ENCODE measurements at places on chromosomes 11 and 22.

DNA sequence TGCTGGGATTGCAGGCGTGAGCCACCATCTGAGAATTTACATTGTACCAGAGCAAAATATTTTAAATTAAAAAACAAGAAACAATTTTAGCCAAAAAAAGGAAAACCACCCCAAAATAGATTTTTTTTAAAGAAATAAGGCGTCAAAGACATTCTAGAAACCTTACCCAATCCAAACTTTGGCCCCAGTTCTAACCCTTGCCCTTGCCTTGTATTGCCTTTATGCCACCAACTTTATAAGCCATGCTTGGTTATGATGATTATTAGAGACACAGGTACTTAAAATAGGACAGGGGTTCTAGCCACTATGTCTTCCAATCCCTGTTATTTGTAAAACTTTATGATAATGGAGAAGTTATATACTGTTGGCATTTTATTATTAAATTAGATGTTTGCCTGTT is 11.8 kb downstream of the C11orf54 start:
- DNase-seq: no peak

DNA sequence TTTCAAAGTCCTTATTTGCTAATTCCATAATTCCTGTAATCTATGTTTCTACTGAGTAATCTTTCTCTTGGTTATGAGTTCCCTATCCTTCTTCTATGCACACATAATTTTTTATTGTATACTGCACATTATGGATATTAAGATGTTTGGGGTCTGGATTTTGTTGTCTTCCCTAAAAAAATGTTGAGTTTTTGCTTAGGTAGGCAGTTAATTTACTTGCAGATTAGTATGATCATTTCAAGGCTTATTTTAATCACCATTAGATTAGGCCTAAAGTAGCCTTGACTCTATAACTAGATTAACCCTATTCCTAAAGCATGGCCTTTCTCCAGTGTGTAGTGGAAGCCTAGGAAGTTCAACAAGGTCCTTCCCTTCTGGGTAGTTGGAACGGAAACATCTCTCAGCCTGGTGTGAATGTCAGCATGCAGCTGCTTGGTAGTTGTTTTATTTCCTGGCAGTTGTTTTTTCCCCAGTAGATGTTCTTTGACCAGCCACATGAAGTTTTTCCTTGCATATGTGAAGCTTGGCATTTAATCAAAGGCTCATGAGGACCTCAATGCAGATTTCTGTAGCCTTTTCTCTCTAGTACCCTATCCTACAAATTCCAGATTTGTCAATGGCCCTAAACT is 419.3 kb upstream of the NARS2 start:
- DNase-seq: no peak

DNA sequence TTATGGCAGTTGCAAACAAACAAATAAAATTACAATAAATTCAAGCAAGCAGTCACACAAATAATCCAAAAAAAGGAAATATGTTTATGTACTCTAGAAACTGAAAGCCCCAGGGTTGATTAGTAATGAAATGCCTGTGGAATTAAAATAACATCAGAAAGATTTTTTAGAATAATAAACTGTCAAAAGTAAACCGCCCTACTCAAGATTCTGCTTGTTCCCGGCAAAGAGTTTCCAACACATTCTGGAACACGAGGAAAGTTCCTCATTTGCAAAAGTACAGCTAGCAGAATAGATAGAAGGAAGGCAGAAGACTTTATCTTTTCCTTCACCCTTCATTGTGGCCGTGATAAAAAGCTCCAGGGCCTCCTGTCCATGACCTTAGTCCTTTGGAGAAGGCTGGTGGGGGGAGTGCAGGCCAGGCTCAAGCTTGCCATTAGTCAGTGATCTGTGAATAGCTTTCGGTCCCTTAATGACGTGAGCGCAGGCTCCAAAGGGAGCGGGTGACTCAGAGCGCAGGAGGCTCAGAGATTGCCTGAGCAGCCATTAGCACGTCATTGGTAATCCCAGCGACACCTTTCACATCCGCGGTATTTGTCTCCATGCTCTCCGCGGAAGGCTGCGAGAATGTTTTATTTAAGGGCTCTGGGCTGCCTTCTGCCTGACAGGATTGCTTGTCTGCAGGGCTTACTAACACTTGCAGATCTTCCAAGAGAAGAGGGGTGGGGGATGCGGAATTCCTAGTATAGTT is 458.3 kb downstream of the METTL15 start:
- peak; percentile 96 for DNase-seq

DNA sequence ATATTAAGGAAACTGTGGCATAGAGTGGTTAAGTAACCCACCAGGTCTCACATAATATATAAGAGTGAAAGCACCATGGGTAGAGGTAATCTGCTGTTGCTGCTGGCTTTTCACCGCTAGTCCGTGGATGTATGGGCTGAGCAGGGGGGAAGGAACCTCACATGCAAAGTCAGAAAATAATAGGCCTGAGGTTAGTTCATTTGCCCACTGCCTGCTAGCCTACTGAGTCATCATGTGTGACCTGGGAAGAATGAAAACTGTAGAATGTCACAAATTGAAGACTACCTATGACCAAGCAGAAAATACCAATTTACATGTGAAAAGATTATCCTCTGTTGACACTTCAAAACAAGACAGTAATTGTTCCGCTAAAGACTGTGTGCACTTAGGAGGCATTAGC is 560.1 kb upstream of the FAT3 start:
- DNase-seq: peak; percentile 3

DNA sequence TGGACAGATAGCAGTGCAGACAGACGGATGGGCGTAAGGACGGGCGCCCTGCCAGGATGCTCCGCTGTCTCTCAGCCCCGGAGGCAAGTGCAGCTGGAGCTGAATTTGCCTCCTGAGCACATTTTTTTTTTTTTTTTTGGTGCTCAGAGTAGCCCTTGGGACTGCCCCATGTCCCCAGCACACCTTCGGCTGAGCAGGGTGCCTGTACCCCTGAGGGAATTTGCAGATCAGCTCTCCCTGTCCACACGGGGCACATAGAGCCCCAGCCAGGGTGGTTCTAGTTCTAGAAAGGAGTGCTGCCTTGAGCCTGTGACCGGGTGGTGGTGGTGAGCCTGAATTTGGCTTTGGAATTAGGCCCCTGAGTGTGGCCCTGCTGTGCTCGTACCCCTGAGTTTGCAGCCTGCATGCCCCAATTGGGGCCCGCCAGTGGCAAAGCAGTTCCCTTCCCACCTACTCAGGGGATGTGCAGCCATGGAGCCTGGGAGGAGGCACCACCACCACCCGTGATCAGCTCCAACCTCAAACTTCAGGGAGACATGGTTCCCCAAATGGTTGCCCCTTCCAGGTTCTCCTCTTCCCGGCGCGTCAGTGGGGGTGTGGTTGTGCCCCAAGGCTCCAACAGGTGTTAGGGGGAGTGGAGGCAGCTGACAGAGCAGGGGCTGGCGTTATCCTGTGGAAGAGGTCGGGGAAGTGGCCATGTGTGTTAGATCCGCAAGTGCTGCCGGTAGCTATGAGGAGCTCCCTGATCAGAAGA is 1232.7 kb downstream of the BRD1 start:
- DNase-seq: no peak
